ENCODE measurements at places on chromosomes 3 and 15.

DNA sequence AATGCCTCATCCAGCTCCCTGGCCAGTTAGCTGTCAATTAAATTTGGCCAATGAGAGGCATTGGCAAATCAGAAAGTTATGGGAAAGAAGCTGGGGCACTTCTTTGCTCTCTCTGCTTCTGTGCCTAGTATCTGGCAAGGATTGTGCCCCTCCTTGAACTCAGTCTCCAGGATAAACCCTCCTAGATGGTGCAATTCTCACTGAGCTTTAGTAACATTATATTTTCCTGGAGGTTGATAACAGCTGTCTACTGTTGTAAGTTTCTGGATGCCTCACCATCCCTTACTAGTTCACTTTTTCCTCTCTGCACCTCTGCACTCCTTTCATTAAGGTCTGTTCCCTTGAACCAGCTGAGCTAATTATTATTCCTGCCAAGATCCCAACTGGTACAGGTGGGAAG lies 329.5 kb downstream of the MFSD1 start:
- no peak for DNase-seq

- DNase-seq: no peak
Measured at GRCh38 chr3:7700977-7701376, 800.6 kb upstream of the LMCD1 start.

DNA sequence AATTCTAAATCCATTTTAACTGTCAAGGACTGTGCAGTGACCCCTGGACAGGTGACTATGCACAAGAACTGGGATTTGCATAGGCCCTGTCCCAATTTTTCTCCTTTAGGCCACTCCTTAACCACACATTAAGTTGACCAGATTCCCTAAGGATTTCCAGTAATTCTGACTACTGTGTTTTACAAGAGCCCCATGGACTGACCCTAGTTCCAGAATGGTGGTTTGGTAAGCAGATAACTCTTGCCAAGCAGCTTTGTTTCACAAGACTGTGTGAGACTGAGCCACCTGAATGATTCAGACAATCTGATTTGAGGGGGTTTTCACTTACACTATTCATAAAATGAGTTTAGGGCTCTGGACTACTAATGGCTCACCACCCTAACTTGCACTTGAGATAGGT lies 535.8 kb downstream of the ZBBX start:
- DNase-seq: no peak

- DNase-seq: no peak
Measured at GRCh38 chr15:73751511-73751898, 1.6 kb downstream of the INSYN1 start.

DNA sequence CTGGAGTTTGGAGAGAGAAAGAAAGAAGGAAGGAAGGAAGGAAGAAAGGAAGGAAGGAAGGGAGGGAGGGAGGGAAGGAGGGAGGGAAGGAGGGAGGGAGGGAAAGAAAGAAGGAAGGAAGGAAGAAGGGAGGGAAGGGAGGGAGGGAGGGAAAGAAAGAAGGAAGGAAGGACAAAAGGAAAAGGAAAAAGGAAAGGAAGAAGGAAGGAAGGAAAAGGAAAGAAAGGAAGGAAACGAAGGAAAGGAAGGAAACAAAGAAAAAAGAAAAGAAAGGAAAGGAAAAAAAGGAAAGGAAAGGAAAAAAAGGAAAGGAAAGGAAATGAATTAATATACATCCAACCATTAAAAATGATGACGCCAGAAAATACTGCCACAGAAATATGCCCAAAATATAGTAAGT lies 18.7 kb upstream of the OR4F6 start:
- no peak for DNase-seq

- DNase-seq: no peak
Measured at GRCh38 chr15:92332125-92332899, 61.4 kb upstream of the ST8SIA2 start.

GRCh38 chr15:88015228-88015860 lies 241.2 kb downstream of the NTRK3 start:
- DNase-seq: no peak

- DNase-seq: no peak
Measured at GRCh38 chr15:49189631-49190030, 19.6 kb downstream of the GALK2 start.

DNA sequence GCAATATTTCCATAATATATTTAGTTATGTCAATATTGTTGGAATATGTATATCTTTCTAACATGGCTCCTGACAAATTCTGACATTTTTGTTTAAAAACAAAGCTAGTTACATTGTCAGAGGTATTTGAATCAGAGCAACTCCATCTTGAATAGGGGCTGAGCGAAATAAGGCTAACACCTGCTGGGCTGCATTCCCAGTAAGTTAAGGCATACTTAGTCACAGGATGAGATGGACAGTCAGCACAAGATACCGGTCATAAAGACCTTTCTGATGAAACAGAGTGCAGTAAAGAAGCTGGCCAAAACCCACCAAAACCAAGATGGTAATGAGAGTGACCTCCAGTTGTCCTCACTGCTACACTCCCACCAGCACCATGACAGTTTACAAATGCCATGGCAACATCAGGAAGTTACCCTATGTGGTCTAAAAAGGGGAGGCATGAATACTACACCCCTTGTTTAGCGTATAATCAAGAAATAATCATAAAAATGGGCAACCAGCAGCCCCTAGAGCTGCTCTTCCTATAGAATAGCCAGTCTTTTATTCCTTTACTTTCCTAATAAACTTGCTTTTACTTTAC lies 30.4 kb downstream of the RPL22L1 start:
- no peak for DNase-seq

DNA sequence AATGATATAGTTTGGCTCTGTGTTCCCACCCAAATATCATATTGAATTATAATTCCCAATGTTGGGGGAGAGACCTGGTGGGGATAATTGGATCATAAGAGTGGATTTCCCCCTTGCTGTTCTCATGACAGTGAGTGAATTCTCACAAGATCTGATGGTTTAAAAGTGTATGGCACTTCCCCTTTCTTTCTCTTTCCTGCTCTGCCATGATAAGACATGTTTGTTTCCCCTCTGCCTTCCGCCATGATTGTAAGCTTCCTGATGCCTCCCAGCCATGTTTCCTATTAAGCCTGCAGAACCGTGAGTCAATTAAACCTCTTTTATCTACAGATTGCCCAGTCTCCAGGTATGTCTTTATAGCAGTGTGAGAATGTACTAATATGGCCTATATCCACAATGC lies 126.7 kb upstream of the GMNC start:
- DNase-seq: no peak

Data from stimulated activated CD4-positive, alpha-beta T cell treated with anti-CD3 and anti-CD28 coated beads, Interleukin-12 subunit alpha, Interleukin-12 subunit beta, amount 100 ng/mL, for 4 hours (primary cell).